Effector memory CD4-positive, alpha-beta T cell (primary cell): ENCODE measurements at places on chromosomes 5 and 9.

DNA sequence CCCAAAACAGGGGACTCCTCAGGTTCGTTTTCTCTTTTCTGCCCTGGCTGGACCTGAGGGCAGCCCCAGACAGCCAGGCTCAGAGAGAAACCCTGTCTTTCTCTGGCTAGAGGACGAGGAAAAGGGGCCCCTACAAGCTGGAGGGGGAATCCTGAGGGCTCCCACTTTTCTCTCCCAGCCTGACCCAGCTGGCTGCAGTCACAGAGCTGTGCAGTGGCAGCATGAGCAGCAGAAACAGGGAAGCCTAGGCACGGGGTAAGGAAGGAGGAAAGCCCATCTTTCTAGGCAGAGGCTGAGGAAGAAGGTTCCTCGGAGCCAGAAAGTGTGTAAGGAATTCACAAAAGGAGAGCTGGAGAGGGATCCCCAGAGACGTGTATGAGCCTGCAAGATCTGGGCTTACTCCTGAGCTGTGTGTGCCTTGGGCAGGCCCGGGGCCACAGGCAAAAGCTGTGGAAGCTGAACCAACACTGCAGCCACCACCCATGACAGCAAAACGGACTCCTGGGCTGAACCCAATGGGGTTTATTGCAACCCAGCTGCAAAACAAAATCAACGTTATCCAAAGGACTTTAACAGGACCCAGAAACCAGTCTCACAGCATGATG, 16.2 kb downstream of the CAMSAP1 start:
- no peak for DNase-seq
- no peaks in the 10 kb centered on the region for H3K36me3 ChIP-seq
- H3K27me3 ChIP-seq = no peaks in the 10 kb centered on the region

- H3K4me1 ChIP-seq = no peaks in the 10 kb centered on the region
- H3K36me3 ChIP-seq = no peaks in the 10 kb centered on the region
- no peaks in the 10 kb centered on the region for H3K27me3 ChIP-seq
- no peak for DNase-seq
- no peak overlapping the region for H3K27ac ChIP-seq
- no peak overlapping the region for H3K4me3 ChIP-seq
Measured at GRCh38 chr9:113316030-113316429, 12.9 kb upstream of the RNF183 start.

DNA sequence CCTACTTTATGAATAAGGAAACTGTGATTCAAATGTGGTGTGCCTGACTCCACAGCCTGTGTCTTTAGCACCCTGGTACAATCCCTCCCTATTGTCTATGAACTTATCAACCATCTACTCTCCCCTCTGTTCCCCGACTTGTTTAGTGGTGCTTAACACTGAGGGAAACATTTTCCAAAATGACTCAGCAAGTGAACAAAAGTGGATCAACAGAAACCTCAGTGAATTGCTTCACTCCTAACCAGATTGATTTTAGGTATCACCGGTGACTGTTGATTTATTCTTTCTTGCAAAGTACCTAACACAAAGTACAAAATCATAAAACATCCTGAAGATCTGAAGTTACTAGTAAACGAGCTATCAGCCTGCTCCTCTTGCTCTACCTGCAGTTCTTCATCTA, 42.1 kb upstream of the RAPGEF6 start:
- no peak overlapping the region for H3K4me3 ChIP-seq
- DNase-seq = no peak
- H3K27me3 ChIP-seq = no peaks in the 10 kb centered on the region
- H3K4me1 ChIP-seq = no peaks in the 10 kb centered on the region
- peaks cover 24% of the 10 kb centered on the region for H3K36me3 ChIP-seq

DNA sequence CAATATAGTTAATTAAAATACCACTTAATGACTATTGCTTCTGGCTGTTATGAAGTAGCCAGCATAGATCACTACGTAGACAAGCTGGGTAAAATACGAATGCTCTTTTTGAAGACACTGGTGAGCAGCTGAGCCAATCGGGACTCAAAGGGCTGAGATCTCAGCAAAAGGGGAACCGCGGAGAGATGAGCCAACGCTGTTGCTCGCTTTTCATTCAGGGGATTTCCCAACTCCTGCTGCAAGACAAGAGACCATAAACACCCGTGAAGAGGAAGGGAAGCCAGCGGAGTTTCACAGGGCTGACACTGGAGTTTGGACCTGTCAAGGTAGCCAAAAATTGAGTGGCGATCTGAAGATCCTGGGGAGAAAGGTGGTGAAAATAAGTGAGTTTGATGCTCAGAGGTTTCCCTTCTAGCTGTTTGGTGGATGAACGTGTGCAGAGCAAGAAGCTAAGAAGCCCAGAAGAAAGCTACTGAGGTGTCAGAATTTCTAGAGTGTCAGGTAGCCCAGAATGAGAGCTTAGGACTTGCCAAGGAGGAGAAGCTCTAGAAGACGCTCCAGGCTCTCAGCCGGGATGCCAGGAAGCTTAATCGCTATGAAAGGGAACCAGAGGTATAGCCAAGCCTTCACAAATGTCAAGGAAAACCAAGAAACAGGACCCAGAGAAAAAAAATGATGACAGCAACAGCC, 79.6 kb upstream of the RNU6ATAC start:
- no peaks in the 10 kb centered on the region for H3K4me1 ChIP-seq
- H3K36me3 ChIP-seq = no peaks in the 10 kb centered on the region
- no peak overlapping the region for H3K4me3 ChIP-seq
- no peaks in the 10 kb centered on the region for H3K27me3 ChIP-seq

GRCh38 chr5:171442287-171443042, 23.0 kb downstream of the FGF18 start:
- H3K27me3 ChIP-seq = no peaks in the 10 kb centered on the region
- no peaks in the 10 kb centered on the region for H3K4me1 ChIP-seq
- no peak overlapping the region for H3K4me3 ChIP-seq
- DNase-seq = no peak
- no peaks in the 10 kb centered on the region for H3K36me3 ChIP-seq

GRCh38 chr9:97636903-97637302, 3.3 kb downstream of the NCBP1 start:
- H3K36me3 ChIP-seq = peaks cover 7% of the 10 kb centered on the region
- no peak overlapping the region for H3K4me3 ChIP-seq
- no peak overlapping the region for H3K27ac ChIP-seq
- no peak for DNase-seq
- H3K4me1 ChIP-seq = peaks cover 24% of the 10 kb centered on the region

DNA sequence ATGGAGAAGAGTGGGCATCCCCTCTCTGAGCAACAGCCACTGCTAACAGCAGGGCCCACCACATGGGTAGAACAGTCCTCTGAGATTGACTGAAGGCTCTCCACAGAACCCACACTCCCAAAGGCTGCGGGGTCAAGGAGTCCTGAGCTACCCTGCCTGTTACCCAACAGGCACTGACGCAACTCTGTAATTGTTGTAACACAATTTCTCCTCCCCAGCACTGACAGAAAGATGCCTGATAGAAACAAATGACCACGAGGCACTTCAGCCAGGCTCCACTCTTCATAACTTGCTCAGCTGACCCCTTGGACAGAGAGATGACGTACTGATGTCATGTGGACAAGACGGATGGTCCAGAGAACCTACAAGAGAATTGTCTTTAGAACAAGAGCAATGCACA, 220.7 kb downstream of the SPOCK1 start:
- H3K27ac ChIP-seq = no peak overlapping the region
- H3K27me3 ChIP-seq = no peaks in the 10 kb centered on the region
- no peak for DNase-seq
- H3K4me1 ChIP-seq = no peaks in the 10 kb centered on the region
- H3K4me3 ChIP-seq = no peak overlapping the region

DNA sequence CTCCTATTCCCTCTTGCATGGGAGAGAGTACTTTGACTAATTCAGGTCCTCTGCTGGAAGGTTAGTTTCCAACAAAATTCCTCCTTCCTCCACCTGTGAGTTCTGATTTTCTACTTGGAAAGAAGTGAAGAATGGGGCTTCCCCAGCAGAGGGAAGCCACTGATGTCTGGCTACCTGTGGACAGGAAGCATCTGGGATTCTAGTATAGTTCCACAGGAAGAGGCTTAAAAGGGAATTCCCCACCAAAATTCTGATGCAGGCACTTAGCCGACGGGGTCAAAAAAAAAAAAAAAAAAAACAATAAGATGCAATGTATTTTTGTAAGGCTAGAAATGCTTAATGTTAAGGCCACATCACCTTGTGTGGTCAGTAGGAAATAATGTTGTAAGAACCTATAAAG, 33.4 kb downstream of the PCDHGC5 start:
- no peak for DNase-seq
- no peak overlapping the region for H3K4me3 ChIP-seq
- no peaks in the 10 kb centered on the region for H3K4me1 ChIP-seq
- peaks cover 95% of the 10 kb centered on the region for H3K36me3 ChIP-seq
- H3K27me3 ChIP-seq = no peaks in the 10 kb centered on the region

DNA sequence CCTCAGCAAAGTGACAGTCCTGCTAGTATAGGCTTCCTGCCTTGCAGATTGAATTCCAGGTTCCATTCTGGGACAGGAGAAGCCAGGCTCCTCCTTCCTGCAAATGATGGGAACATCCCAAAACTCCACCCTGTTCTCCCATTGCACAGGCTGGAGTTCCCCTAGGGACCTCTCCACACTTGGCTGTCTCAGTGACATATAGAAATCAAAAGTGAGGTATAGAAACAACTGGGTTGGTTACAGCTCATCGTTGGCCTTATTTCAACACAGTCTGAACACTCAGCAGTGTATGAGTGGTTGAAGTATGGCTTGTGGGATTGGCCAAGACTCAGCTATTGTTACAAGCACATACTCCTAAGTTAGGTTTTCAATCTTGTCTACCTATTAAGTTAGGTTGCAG, 157.8 kb upstream of the FTMT start:
- no peak for DNase-seq
- no peaks in the 10 kb centered on the region for H3K4me1 ChIP-seq
- H3K27ac ChIP-seq = no peak overlapping the region
- H3K4me3 ChIP-seq = no peak overlapping the region
- no peaks in the 10 kb centered on the region for H3K36me3 ChIP-seq

DNA sequence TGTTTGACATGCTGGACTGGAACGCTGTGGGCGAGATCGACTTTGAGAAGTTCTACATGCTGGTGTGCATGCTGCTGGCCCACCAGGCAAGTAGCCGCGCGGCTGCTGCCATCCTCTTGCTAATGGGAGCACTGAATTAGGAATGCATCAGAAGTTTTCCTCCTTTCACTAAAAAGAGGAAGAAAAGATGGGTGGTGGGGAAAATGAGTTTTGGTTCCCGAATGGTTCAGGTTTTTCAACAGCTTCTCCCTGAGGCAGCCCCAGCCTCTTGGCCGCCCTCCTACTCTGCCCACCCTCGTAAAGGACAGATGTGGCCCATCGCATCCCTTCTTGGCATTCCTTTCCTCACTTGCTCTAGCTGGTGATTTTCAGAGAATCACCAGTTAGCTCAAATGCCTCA, 5.5 kb downstream of the EFCAB9 start:
- H3K36me3 ChIP-seq = no peaks in the 10 kb centered on the region
- no peaks in the 10 kb centered on the region for H3K4me1 ChIP-seq
- H3K4me3 ChIP-seq = no peak overlapping the region
- H3K27me3 ChIP-seq = no peaks in the 10 kb centered on the region
- no peak for DNase-seq
- no peak overlapping the region for H3K27ac ChIP-seq
